Stimulated activated CD4-positive, alpha-beta T cell treated with anti-CD3 and anti-CD28 coated beads, TNF-alpha, amount 100 ng/mL, for 4 hours (primary cell): ENCODE measurements at places on chromosomes 4 and X.

DNA sequence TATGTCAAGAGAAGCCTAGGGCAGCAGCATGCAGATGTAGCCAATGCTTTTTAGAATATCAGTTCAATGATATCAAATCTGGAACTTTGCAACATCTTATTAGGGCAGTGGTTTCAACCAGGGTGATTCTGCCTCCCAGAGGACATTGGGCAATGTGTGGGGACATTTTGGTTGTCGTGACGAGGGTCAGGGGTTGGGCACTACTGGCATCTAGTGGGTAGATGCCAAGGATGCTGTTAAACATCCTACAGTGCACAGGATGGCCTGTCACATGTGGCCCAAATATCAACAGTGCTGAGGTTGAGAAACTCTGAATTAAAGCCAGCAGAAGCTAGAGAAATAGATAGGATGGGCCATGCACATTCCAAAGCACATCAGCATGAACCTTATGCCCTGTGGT lies 152.3 kb downstream of the AMELX start:
- DNase-seq: no peak

- no peak for DNase-seq
Measured at GRCh38 chr4:153528705-153529485, 62.7 kb downstream of the TMEM131L start.

- no peak for DNase-seq
Measured at GRCh38 chr4:108820492-108821350, 57.9 kb upstream of the ETNPPL start.

DNA sequence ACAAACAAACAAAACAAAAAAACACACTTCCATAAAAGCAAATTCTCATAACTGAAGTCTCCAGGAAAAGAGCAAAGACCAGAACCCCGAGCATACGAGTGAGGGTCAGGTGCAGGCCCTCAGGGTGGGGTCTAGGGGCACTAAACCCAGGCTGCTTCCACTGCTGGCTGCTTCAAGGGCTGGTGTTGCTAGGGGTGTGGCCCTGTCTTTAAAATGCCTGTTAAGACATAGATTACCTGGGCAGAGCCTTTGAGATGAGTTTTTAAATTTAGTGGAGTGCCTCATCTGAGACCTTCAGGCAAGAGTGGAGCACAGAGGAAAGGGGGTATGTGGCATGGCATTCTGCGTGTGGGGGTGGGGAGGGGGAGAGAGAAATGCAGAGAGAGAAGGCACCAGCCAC lies 87.0 kb downstream of the FHDC1 start:
- no peak for DNase-seq

GRCh38 chr4:174084981-174085380 lies 198.5 kb downstream of the FBXO8 start:
- DNase-seq: no peak

DNA sequence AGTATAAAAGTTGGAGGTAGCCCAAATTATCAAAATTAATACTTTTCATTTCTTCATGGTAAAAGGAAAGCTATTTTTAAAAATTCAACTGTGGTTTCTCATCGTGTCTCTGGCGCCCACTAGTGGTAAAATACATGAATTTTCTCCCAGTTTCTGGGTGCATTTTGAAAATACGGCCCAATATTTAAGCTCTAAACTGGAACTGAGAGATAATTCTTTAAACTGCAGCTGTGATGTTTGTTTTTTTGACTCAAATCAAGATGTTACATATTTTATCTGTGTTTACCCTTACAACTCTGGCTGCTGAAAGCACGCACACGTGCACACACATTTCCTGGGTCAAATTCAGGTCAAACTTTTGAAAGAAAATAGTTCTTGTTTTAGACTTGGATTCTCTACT lies 123.9 kb upstream of the ACSL4 start:
- DNase-seq: no peak

GRCh38 chrX:134622056-134622812 lies 36.0 kb downstream of the PLAC1 start:
- DNase-seq: no peak

GRCh38 chrX:28670074-28670473 lies 82.8 kb downstream of the IL1RAPL1 start:
- DNase-seq: no peak

- no peak for DNase-seq
Measured at GRCh38 chr4:101253121-101253520, 94.2 kb downstream of the PPP3CA start.

DNA sequence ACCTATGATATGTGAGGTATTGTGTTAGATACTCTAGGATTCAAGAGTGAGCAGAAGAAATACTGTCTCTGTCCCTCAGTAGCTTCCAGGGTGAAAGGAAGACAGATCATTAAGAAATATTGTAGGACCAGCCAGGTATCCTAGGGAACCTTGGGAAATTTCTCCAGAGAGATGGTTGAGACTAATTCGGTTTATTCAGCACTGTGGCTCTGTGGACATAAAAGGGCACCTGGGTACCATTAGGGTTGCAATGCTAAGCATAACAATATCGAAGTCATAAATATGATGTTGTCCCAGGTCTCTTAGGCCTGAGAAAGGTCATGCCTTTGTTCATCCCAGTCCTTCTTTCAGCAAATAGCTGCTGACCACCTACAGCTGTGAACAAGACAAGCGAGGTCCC lies 61.0 kb downstream of the FAM114A1 start:
- no peak for DNase-seq

GRCh38 chrX:107197319-107197718 lies 8.9 kb downstream of the NUP62CL start:
- no peak for DNase-seq
